ENCODE measurements at places on chromosomes 1 and 21.
A peak's percentile ranks its signal among the peaks of the same experiment; 100 is the strongest.

- DNase-seq, result no peak
Observed at GRCh38 chr1:55947446-55947845, 631.9 kb downstream of the PLPP3 start.

DNA sequence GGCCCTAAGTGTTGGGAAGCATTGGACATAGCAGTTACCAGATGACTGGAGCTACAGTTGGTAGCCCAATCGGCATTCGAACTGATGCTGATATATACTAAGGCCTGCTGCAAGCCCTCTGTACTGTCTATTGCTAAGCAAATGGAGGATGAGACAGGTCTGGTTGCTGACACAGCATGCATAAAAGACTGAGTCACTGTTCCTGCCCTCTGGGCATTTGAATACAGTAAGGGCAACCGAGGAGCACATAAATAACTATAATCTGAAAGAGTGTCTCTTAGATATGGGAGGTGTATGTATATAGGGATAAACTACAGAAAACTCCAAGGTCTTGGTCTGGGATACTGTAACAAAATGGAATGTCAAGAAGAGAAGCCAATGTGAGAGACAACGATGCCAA, 16.8 kb upstream of the MARK1 start:
- DNase-seq, result no peak

GRCh38 chr1:10765734-10766478, 30.5 kb downstream of the CASZ1 start:
- no peak for DNase-seq

DNA sequence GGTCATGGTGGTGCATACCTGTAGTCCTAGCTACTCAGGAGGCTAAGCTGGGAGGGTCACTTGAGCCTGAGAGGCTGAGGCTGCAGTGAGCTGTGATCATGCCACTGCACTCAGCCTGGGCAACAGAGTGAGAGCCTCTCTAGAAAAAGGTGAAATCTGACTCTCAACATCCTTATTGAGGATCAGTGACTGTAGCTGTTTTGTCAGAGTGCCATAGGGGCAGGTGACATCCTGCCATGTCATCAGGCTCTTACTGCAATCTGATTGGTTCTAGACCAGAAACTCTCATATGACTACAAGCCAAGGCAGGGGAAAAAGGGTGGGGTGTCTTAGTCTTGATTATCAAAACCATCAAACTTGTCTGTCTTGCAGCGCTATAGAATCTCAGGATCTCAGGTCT, 62.8 kb upstream of the NGF start:
- DNase-seq, result no peak

- no peak for DNase-seq
Observed at GRCh38 chr1:147808025-147808424, 47.6 kb upstream of the GJA5 start.

- no peak for DNase-seq
Observed at GRCh38 chr1:47661040-47661439, 223.2 kb downstream of the FOXD2 start.

DNA sequence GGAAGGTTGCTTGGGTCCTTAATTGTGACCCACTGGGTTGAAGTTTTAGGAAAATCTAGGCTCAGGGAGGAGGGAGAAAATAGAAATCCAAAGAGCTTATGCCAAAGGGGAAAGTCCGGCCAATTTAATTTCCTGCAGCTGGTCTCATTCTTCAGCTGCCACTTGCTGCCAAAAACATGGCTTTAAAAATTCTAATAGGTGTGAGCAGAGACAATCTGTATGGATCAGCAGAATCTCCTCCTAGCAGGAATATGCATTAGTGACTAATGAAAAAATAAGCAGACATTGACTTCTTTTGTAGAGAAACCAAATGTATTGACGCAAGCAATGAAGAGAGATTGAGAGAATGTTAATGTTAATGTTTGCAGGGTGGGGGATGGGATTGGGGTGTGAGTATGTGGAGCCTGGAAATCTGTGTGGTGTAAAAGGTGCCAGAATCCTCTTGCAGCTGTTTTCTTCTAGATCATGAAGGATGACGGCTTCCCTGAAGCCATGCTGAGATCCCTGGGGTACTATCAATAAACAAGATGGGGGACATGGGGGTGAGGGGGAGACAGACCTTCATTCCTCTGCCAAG, 35.3 kb downstream of the VWA5B1 start:
- no peak for DNase-seq

GRCh38 chr1:41789661-41790330, 128.9 kb downstream of the HIVEP3 start:
- peak; percentile 81 for DNase-seq

DNA sequence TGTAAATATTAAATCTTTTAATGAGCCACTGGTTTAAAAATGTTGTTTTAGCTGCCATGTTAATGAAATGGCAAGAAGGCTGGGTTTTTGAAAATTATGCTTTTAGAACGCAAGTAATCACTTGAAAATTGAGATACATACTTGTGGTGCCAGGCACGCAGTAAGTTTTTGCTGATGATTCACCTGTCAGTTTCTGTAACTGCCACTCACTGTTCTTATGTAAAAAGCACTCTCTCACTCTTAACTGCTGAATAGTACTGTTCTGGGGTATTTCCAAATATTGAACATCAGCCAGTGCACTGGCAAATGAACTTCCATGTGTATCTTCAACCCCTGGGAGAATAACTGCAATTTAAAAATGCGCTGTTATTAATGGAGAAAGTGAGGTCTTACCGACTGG, 17.9 kb downstream of the LGALS8 start:
- no peak for DNase-seq

- DNase-seq, result peak; percentile 79
Observed at GRCh38 chr1:44237721-44238457, 24.6 kb downstream of the DMAP1 start.

GRCh38 chr1:226762988-226763904, 24.2 kb upstream of the ITPKB start:
- DNase-seq, result no peak

DNA sequence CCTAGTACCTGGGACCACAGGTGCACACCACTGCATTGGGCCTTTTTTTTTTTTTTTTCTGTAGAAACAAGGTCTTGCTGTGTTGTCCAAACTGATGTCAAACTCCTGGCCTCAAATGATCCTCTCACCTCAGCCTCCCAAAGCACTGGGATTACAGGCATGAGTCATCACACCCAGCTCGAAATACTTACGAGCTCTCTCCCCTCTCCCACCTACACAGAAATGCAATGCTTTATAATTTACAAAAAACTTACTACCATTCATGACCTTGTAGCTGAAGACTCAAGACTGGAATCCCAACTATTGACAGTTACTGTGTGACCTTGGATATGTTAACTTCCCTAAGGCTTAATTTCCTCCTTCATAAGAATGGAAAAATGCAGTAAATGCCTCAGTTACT, 18.7 kb downstream of the FOXJ3 start:
- DNase-seq, result no peak

- DNase-seq, result no peak
Observed at GRCh38 chr21:32304998-32305397, 6.3 kb downstream of the MRAP start.

GRCh38 chr1:197466813-197467212, 198.8 kb downstream of the CRB1 start:
- DNase-seq, result no peak

GRCh38 chr1:6691507-6691906, 10.1 kb downstream of the DNAJC11 start:
- DNase-seq, result no peak

- peak; percentile 82 for DNase-seq
Observed at GRCh38 chr1:28668956-28669723, 556 bp downstream of the GMEB1 start.

DNA sequence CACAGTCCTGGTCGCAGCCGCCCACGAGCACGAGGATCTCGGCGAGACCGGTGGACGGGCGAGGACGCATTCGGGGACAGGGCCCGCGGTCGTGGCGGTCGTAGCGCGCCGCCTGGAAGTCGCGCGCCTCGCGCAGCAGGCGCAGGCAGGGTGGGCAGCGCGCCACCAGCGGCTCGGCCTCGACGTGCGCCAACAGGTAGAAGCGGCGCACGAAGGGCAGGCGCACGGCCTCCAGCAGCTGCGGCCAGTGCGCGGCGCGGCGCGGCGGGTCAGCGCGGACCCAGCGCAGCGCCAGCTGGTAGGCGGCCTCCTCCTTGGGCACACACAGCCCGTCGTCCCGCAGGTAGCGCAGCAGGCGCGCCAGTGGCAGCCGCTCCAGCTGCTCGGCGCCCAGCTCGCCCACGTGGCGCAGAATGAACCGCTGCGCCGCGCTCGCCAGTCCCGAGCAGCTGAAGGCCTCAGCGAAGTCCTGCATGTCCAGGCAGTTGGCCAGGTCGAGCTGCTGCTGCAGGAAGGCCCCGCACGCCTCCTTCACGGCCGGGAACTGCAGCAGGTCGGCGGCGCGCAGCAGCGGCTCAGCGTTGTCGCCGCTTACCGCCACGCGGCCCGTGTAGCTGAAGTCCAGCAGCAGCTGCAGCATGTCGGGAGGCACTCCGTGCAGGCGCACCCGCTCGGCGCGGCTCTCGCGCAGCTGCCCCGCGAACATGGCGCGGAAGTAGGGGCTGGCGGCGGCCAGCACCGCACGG, 573 bp downstream of the KLHL21 start:
- peak; percentile 26 for DNase-seq

- DNase-seq, result no peak
Observed at GRCh38 chr1:107327446-107327845, 186.6 kb downstream of the NTNG1 start.

- DNase-seq, result no peak
Observed at GRCh38 chr1:68449901-68450300, at the start of gene RPE65. Gene RPE65, minus strand, starts transcription at chr1:68449954. Its CDS starts 49 bp downstream, at chr1:68449905.

DNA sequence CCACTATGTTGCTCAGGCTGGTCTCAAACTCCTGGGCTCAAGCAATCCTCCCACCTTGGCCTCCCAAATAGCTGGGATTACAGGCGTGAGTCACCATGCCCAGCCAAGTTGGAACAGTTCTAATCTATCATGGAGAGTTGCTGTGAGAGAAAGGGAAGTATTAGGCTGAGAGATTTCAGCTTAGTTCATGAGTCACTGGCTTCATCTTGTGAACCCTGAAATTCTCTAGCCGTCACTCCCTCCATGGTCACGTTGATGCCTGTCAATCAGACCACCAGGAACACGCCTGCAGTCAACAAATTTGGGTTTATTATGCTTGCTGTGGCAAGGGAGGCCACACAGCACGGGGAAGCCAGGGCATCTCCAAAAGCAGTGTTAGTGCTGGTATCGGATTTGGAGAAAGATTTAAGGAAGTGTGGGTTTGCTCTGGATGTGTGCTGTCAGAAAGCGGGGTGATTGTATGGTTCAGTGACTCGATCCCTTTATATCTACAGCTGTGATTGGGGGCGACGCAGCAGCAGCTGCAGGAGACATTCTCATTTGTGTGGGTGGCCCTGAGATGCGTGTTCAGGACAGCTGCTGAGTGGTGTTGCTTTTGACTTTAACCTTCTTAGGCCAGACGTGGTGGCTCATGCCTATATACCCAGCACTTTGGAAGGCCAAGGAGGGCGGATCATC, 18.7 kb downstream of the UQCRHL start:
- peak; percentile 87 for DNase-seq

- DNase-seq, result peak; percentile 2
Observed at GRCh38 chr1:240174734-240175133, 83.1 kb downstream of the FMN2 start.

GRCh38 chr1:185566995-185567394, 167.2 kb upstream of the HMCN1 start:
- peak; percentile 33 for DNase-seq

DNA sequence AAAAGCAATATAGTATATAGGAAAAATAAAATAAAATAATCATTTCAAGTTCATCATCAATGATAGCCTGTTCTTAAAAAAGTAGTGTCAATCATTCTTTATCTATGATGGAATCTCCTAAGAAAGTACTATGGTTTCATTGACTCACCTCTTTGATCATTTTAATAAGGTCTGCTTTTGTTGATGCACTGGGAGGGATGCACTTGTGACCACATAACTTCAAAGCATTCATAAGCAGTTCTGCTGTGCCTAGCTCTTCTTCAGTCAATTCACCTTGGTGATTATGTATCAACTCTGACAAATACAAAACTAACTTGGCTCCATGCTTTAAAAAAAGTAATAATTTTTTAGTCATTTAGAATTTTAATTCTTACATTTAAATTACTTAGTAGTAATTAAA, 84.8 kb upstream of the GNG4 start:
- DNase-seq, result no peak

GRCh38 chr1:116401646-116402176, 28.7 kb downstream of the ATP1A1 start:
- no peak for DNase-seq

- DNase-seq, result no peak
Observed at GRCh38 chr1:64161357-64161941, 42.0 kb upstream of the UBE2U start.

GRCh38 chr1:99397863-99398262, 133.6 kb downstream of the PLPPR4 start:
- DNase-seq, result no peak
